HuH-7.5 (cell line): ENCODE measurements at places on chromosomes 16 and 17.

GRCh38 chr17:77287432-77288068, 146.8 kb downstream of the SEC14L1 start:
- DNase-seq = no peak

DNA sequence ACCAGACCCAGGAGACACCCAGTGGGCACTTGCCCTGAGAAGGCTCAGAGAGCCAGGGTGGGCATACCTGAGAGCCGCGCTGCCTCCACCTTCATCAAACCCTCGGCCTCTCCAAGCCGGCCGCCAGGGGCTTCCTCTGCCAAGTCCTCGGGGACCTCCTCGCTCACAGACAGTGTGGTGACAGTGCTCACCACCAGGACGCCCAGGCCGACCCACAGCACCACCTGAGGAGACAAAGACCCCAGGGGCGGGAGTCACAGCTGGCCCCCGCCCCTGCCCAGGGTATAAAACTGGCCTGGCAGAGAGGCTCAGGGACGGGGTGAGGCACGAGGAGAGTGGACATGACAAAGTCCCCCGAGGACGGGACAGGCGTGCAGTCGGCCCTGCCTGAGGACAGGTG, 21.1 kb downstream of the NDUFAF8 start:
- no peak for DNase-seq

DNA sequence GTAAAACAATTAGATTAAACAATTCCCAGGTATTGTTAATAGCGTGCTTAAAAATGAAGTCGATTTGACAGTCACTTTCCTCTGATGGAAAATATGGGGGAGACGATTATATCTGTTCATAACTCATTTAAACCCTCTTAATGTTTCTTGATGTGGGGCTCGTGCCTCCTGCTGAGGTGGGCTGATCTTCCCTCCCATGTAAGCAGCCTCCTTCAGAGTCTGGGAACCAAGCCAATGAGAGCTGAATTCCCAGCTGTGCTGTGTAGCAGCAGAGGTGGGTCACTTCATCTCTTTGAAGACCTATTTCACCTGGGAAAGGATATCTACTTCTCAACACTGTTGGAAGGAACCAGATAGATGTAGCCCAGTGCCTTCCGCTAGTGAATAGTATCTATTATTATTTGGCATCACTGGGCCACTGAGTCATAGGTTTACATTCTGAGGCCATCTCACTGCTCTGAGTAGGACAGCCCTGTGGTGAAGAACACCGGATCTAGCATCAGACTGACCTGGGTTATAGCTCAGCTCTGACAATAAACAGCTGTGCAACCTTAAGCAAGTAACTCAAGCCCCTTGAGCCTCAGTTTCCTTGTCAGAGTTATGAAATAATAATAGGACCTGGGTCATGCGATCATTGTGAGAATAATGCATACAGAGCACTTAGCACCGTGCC, 85.3 kb upstream of the C16orf82 start:
- no peak for DNase-seq

DNA sequence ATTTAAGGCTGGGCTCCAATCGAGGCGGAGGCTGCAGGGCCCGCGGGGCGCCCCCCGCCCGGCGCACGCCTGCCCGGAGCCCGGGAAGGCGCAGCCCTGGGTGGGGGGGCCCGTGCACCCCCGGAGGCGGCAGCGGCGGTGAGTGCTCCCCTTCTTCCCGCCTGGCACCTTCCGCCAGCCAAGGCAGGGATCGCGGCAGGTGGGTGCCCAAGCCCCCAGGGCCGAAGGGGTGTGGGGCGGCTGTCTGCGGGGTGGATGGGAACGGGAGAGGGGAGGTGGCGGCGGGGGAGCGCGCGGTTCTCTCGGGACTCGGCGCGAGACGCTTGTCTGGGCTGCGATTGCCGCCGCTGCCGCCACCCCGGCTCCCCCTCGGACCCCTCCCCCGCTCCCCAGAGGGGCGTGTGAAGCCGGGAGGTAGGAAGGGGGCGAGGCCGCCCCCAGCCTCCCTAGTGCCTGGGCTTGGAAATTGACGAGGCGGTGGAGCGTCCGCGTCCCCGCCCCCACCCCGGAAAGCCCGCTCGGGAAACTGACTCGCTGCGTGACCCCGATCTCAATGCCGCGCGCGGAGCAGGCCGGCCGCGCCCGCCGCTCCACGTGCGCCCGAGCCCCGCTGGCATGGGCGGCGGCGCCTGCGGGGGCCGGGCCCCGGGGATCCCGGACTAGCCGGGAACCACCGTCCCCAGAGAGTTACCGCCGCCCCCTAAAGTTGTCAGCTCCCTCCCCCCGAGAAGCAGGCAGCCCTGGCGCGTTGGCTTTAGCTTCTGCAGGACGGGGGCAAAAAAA, 231.5 kb downstream of the MRTFB start:
- peak; percentile 41 for DNase-seq

DNA sequence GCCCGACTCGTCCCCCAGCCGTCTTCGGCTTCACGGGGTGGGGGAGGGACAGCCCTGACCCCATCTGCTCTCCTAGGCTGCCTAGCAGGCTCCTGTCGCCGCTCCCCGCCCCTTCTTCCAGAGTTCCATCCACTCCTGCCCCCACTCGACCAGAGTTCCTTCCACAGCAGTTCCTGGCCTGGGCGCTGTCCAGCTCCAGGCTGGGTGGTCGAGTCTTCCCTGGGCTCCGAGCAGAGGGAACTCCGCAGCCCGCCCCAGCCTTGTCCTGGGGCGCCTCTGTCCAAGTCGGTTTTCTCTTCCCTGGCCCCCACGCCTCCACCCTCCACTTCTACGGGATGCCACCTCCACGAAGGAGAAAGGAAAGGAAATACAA, 1.4 kb downstream of the PYY start:
- DNase-seq = no peak

- no peak for DNase-seq
Observed at GRCh38 chr17:59745040-59745439, 37.6 kb downstream of the VMP1 start.

- DNase-seq = no peak
Observed at GRCh38 chr16:57704905-57705852, 10.6 kb downstream of the DRC7 start.

GRCh38 chr17:81057079-81057730, 22.3 kb downstream of the BAIAP2 start:
- DNase-seq = peak; percentile 66

- DNase-seq = no peak
Observed at GRCh38 chr17:48352630-48353029, 77.4 kb downstream of the SKAP1 start.

DNA sequence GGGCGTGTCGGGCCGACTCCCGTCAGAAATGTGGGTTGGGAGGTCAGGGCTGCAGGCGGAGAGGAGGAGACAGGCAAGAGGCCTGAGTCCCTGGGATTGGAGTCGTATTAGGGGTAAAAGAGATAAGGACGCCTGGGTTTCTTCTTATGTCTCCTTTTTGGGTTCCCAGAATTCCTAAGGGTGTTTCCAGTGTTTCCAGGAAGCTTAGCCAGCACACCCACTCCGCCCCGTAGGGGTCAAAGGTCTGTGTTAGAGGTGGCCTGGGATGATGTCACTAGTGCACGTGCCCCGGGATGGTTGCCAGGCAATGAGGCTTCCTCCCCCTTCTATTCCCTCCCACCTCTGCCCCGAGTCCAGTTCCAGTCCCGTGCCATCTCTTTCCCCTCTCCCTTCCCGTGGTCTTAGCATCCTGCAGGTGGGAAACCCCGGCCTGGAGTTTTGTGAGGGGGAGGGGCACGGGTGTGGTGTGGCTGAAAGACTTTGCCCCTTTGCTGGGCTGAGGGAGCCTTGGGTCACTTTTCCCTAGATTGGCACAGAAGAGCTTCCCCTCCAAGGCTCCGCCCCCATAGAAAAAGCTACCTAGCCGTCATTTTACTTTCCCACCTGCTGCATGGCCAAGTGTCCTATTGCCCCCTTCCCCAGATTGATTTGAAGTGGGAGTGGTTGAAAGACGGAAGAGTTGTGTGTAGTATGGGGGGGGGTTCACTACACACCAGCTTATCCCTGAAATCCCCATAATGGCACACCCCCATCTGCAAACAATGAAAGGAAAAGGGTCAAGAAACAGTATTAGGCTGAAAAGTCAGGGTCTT, 2.8 kb downstream of the KDM6B start:
- peak; percentile 70 for DNase-seq

GRCh38 chr16:83969771-83970429, 1.9 kb downstream of the NECAB2 start:
- DNase-seq = no peak

GRCh38 chr16:70694868-70695218, 9.0 kb upstream of the MTSS2 start:
- DNase-seq = no peak

GRCh38 chr16:23597003-23597756, 1.1 kb upstream of the NDUFAB1 start:
- DNase-seq = peak; percentile 16

DNA sequence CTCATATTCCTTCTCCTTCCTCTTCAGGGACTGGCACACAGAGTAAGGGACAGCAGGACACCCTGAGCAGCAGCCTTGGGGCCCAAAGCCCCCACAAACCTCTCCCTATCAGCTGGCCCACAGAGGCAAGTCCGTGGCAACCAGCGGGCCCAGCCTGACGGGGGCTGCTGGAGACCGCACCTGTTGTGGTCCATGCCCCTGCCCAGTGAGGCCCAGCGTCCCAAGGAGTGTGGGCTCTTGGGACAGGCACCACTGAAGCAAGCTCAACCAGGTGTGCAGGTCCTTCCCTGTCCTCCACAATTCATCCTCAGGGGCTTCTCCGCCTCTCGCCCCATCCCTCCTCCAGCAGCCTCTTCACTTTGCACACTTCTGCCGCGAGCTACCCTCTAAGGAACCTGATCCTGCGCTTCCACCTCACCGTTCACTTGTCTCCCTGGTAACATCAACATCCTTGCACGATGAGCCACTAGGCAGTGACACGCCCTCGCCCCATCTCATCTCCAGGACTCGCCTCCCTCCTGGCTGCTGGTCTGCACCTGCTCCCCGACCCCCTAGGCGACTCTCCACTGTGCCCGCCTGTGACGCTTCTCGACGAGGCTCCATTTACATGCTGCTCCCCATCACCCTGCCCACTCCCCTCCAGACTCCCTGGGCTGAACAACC, 12.7 kb downstream of the MNT start:
- no peak for DNase-seq

DNA sequence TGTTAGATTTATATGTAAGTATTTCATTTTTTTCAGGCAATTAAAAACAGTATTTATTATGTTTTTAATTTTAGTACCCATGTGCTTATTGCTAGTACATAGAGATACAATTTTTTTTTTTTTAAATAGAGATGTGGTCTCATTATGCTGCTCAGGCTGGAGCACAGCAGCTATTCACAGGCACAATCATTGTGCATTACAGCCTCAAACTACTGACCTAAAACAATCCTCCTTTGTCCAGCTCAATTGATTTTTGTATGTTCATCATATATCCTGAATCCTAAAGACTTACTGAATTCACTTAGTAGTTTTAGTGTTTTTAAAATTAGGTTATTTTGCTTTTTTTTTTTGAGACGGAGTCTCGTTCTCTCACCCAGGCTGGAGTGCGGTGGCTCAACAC, 26.3 kb downstream of the SPECC1 start:
- DNase-seq = no peak

- no peak for DNase-seq
Observed at GRCh38 chr17:34154961-34155730, 99.9 kb upstream of the CCL2 start.

- no peak for DNase-seq
Observed at GRCh38 chr17:57874434-57875289, 24.8 kb upstream of the MRPS23 start.

- DNase-seq = peak; percentile 80
Observed at GRCh38 chr17:77372444-77373298, 231.9 kb downstream of the SEC14L1 start.

DNA sequence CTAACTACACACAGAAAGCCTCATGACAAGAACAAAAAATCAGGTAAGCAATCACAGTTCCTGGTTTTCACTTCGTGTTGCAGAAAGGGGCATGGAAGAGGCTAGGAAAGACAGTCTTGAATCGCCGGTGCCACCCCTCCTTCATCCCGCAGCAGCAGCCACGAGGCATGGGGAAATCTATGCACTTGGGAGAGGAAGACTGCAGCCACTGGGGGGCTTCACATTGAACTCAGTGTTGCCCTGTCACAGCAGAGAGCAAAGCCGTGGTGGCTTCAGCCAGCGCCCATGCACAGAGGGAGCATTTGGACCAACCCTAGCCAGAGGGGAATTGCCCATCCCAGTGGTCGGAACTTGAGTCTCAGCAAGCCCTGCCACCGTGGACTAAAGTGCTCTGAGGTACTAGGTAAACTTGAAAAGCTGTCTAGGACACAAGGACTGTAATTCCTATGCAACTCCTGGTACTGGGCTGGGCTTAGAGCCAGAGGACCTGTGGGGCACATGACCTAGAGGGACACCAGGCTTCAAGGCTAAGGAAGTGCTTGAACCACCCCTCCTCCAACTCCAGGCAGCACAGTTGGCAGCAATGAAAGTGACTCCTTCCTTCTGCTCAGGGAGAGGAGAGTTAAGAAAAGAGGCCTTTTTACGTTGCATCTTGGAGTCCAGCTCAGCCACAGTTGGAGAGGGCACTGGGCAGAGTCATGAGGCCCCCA, 35.2 kb upstream of the ATP2C2 start:
- no peak for DNase-seq

- no peak for DNase-seq
Observed at GRCh38 chr17:76391200-76391715, 6.8 kb downstream of the SPHK1 start.

- no peak for DNase-seq
Observed at GRCh38 chr17:67461228-67461780, 84.2 kb downstream of the PITPNC1 start.

DNA sequence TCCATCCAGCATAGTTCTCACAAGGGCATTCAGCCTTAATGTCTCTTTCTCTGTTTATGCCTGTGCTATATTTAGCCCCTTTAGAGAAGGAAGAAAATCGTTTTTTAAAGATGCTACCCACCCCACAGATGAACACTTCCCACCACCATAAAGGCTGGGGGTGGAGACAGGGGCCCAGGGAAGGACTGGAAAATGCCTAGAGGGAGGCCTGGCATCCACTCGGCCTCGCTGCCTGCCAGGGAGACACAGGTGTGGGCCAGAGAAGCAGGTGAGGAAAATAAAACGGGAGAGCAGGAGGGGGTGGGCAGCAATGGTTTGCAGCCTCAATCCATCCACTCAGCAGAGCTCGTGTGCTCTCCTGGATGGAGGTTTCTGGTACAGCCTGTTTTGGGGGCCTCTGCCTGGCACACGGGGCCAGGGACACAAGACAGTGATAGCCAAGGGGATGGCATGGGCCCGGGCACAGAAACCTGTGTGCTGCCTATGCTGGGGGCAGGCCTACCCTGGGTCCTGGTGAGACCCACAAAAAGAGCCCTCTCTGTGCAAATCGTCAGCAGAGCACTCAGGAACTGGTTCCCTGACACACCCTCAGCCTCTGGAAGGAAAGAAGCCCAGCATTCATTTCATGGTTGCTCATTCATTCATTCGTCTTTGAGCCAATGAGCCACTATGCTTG, 121.4 kb downstream of the C16orf78 start:
- DNase-seq = no peak

GRCh38 chr17:77631307-77631706, 327.2 kb upstream of the TNRC6C start:
- DNase-seq = no peak
